Lung (tissue), 17 donors: ENCODE measurements at places on chromosomes 7 and 10. TPM values are rescaled to one million over a fixed set of nuclear protein-coding genes. Genes with fewer than 3 reads are reported as not detected.

ERVW-1 gene
- polyA plus RNA-seq: 0.04 TPM

OR6B1 gene
- polyA plus RNA-seq: not detected

ELN gene
- polyA plus RNA-seq: 60.4 TPM

ZKSCAN1 gene
- polyA plus RNA-seq: 8.2 TPM

IDI2 gene
- 0.05 TPM for polyA plus RNA-seq

ACSL5 gene
- polyA plus RNA-seq: 46.1 TPM

MMD2 gene
- not detected for polyA plus RNA-seq

OR6V1 gene
- not detected for polyA plus RNA-seq

PRKAR2B gene
- polyA plus RNA-seq: 3.5 TPM

TBXAS1 gene
- polyA plus RNA-seq: 126 TPM

NODAL gene
- polyA plus RNA-seq: not detected

AZGP1 gene
- 4.2 TPM for polyA plus RNA-seq

CPA2 gene
- polyA plus RNA-seq: not detected

STEAP2 gene
- polyA plus RNA-seq: 7.8 TPM

TBL2 gene
- polyA plus RNA-seq: 49.2 TPM

GRM3 gene
- not detected for polyA plus RNA-seq

PARD3 gene
- 10.3 TPM for polyA plus RNA-seq

LRMDA gene
- 12.1 TPM for polyA plus RNA-seq

HOXA9 gene
- 0.40 TPM for polyA plus RNA-seq

CLRN3 gene
- 0.10 TPM for polyA plus RNA-seq

GLCCI1 gene
- polyA plus RNA-seq: 13.9 TPM

GIMAP6 gene
- polyA plus RNA-seq: 12.1 TPM

C10orf95 gene
- polyA plus RNA-seq: 6.4 TPM

KDM7A gene
- polyA plus RNA-seq: 3.1 TPM

PTN gene
- polyA plus RNA-seq: 4.2 TPM

TMEM229A gene
- polyA plus RNA-seq: not detected

GRID1 gene
- 2.6 TPM for polyA plus RNA-seq

NUDT13 gene
- polyA plus RNA-seq: 1.4 TPM

CDC14C gene
- not detected for polyA plus RNA-seq

GPR26 gene
- polyA plus RNA-seq: not detected

RPS24 gene
- polyA plus RNA-seq: 8,225 TPM

CADPS2 gene
- polyA plus RNA-seq: 17.6 TPM

MOGAT3 gene
- polyA plus RNA-seq: not detected

SAMD9L gene
- polyA plus RNA-seq: 15.7 TPM

MMRN2 gene
- polyA plus RNA-seq: 15.7 TPM

HIF1AN gene
- polyA plus RNA-seq: 6.9 TPM

GARIN1A gene
- 0.35 TPM for polyA plus RNA-seq
